Cardiac septum (tissue), 1 donor: ENCODE measurements at places on chromosomes 11 and 22. TPM values are rescaled to one million over a fixed set of nuclear protein-coding genes. Genes with fewer than 3 reads are reported as not detected.

- no peak for DNase-seq
Measured at GRCh38 chr11:120759046-120759445, 247.5 kb downstream of the GRIK4 start.

GRCh38 chr11:69385144-69385820, 91.3 kb downstream of the MYEOV start:
- DNase-seq: peak; percentile 63

DNA sequence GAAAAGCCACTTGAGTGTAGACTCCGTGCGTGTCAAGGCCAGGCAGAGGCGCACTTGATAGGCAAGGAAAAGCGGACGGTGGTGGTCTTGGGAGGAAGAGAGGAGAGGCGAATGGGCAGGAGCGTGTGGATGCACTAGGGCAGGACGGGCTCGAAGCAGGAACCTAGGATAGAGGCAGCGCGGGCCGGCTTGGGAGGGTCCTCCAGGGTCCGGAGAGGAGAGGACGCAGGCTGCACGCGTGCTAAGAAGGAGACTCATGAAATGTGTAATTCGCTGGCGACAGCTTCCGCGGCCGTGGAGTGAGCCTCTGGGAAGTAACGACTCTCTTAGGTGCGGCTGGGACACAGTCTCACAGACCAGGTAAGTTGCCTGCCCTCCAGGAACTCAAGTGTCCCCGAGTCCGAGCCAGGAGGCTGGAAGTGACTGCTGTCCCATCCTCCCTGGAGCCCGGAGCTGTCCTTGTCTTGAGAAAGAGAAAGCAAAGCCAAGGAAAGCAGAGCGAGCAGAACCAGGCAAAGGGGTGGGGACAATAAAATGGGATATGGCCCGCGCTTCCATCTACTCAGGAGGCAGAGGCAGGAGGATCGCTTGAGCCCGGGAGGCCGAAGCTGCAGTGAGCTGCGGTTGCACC, 874 bp upstream of the IL17RA start:
- no peak for DNase-seq

The GAL gene
- total RNA-seq: 0.30 TPM

GRCh38 chr11:67600324-67601029, 6.3 kb upstream of the NDUFV1 start:
- DNase-seq: no peak

GRCh38 chr11:115739878-115740277, 235.7 kb upstream of the CADM1 start:
- no peak for DNase-seq

- DNase-seq: no peak
Measured at GRCh38 chr11:15227011-15227410, 112.3 kb downstream of the INSC start.

DNA sequence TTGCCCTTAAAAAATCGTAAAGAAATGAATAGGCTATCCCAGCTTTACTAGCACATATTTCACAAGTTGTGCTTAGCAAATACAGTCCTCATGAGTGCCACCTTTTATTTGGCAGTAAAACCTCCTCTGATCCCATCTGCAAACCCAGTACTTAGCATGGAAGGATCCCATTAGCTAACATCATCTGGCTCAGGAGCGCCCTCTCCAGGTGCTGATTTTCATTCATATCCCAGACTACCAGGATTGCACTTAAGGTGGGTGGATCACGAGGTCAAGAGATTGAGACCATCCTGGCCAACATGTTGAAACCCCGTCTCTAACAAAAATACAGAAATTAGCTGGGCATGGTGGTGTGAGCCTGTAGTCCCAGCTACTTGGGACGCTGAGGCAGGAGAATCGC, 76.1 kb upstream of the PAX6 start:
- DNase-seq: no peak
